ENCODE measurements at places on chromosomes 1 and 21.

DNA sequence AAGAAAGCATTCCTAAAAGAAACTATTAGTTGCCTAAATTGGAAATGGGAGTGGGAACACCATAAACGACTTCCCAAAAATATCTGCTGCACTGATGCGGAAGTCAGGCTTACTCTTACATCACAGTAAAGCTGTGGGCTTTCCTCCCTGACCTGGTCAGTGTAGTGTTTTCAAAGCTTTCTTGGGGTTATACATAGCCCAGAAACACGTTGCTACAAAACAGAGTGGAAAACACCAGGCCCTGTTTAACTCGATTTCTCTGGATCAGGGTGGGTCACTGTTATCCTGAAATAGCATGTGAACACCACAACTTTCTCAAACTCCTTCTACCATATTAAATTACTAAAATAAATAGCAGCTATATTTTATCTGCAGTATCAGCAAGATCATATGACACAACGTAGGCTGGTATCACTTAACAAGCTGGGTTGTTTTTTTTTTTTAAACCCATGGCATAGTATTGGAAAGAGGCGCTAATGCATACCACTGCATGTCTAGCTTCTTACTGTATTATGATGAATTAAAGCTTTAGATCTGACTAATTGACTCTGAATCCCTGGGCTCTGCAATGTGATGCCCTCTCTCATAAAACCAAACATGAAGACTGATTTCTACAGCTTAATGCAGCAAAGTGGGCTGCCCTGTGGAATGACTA lies 184.6 kb downstream of the TGFB2 start:
- DNase-seq, result no peak

DNA sequence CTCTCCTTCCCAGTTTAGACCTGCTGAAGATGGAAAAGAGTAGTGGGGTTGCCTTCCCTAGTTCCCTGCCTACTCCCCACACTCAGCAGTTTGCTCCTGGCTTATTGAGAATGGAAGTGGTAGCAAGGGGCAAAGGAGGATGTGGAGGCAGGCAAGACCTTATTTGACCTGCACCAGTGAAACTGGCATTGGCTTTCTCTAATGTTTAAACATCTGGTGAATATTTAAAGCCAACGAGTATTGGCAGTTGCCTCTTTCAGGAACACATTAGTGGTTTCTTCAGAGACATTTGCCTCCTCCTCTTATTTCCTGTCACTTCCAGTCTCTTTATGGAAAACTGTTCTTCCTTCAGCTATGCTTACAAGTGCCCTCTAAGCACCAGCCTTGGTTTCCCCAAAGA lies 62.4 kb upstream of the VAV3 start:
- no peak for DNase-seq

DNA sequence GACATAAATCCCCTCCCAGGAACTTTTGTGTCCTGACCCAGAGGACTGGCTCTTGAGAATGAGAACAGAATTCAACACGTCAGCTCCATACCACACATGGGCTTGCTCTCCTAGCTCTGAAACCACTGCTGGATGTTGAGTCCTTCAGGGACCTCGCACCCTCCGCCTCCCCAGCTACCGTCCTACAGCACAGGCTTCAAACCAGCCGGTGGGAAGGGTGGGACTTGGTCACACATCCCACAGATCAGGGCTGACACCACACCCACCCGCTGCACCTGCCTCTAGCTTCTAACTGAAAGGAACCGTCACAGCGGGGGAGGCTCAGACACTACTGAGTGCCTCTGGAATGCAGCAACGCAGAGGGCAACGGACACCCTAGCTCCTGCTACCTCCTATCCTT lies 24.0 kb downstream of the MRAP start:
- DNase-seq, result no peak

GRCh38 chr1:98008373-98008772 lies 87.5 kb upstream of the DPYD start:
- no peak for DNase-seq

- no peak for DNase-seq
Observed at GRCh38 chr1:20302108-20302471, 11.4 kb downstream of the VWA5B1 start.

GRCh38 chr1:74673351-74674111 lies at the start of gene ERICH3:
TSS of gene ERICH3 (minus strand) at chr1:74673792. CDS start at chr1:74673519, 273 bp downstream.
- no peak for DNase-seq

DNA sequence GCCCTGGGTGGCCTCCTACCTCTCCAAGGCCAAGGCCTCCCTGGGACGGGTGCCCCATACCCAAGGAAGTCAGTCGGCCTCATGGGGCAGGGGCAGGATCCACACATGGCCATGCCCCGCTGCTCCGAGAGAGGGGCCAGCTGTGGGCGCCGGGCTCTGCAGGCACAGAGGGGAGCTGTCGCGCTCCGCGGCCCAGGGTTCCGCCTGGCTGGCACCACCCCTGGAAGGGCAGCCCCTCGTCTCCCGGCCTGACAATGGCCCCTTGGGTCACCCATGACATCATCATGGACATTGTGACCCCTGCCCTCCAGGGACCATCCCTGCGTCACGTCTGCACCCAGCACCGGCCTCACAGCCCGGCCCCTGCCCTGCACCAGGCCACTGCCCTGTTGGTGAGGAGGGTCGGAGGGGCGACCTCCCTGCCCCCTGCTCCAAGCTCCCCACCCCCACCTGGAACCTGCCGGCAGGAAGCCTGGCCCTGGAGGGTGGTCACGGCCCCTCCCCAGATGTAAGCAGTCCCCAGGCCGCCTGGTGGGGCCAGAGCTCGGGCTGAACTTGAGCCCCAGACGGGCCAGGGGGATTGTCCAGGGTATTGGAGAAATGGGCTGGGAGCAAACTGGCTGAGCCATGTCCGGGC lies 5.8 kb downstream of the TTLL10 start:
- no peak for DNase-seq

All from stimulated activated CD4-positive, alpha-beta T cell treated with anti-CD3 and anti-CD28 coated beads, Interleukin-4, amount 100 ng/mL, for 4 hours (primary cell).